ENCODE measurements at places on chromosomes 12 and 14.
A peak's percentile ranks its signal among the peaks of the same experiment; 100 is the strongest.

GRCh38 chr12:53159195-53159839 lies 21.2 kb upstream of the ZNF740 start:
- peak; percentile 4 for DNase-seq

DNA sequence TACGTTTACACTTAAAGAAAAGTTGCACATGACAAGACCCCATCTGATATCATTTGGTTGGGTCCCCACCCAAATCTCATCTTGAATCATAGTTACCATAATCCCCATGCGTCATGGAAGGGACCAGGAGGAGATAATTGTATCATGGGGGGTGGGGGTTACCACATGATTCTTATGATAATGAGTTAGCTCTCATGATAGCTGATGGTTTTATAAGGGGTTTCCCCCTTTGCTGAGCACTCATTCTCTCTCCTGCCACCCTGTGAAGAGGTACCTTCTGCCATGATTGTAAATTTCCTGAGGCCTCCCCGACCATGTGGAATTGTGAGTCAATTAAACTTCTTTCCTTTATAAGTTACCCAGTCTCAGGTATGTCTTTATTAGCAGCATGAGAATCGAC lies 60.3 kb downstream of the PHLDA1 start:
- DNase-seq: no peak

- DNase-seq: no peak
These were observed 26.6 kb upstream of the PNMA1 start for GRCh38 chr14:73740618-73741326.

GRCh38 chr12:104006929-104007328 lies 41.3 kb downstream of the TDG start:
- no peak for DNase-seq

DNA sequence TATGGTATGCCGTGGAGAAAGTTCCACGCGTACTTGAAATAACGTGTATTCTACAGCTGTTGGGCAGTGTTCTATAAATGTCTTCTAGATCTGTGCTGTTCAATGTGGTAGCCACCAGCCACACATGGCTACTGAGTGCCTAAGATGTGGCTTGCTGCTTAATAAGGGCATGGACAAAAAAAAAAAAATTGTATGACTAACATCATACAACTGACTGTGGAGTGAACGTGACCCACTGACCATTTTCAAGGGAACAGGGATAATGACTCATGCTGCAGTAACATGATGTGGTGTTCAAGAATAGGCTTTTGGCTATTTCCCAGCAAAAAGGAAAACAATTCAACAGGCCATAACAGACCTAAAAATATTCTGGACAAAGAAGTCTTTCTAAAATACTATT lies 13.0 kb downstream of the ATG14 start:
- DNase-seq: no peak

DNA sequence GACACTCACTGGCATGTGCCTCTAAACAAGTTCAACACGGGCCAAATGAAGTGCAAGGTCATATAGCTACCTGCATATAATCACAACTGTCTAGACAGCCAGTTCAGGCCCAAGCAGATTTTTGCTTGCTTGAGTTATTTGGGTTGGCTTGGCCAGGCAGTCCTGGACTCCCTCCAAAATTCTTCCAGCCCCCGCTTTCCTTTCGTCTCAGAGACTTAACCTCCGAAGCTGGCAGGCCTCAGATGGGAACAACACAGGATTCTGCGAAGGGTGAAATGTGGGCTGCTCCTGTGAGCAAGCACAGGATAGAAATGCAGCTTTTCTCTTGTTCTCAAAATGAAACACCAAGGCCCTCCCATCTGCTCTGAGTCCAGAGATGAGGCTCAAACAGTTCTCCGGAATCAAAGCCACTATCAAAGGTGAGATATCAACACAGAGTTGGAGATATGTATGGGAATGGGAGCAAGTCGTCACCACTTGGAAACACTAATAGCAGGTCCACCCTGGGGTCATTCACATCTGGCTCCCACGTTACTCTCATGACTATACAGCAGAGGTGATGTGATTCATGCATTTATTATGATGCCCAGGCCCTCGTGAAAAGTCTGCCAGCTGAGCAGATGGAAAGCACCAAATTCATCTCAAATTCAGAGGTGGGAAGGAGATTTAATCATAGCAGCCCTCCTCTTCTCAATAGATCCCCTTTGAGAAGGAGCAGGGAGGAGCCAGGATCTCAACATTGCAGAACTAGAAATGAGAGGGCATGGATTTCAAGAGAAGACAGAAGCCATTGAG lies 389.8 kb downstream of the NUAK1 start:
- DNase-seq: no peak

DNA sequence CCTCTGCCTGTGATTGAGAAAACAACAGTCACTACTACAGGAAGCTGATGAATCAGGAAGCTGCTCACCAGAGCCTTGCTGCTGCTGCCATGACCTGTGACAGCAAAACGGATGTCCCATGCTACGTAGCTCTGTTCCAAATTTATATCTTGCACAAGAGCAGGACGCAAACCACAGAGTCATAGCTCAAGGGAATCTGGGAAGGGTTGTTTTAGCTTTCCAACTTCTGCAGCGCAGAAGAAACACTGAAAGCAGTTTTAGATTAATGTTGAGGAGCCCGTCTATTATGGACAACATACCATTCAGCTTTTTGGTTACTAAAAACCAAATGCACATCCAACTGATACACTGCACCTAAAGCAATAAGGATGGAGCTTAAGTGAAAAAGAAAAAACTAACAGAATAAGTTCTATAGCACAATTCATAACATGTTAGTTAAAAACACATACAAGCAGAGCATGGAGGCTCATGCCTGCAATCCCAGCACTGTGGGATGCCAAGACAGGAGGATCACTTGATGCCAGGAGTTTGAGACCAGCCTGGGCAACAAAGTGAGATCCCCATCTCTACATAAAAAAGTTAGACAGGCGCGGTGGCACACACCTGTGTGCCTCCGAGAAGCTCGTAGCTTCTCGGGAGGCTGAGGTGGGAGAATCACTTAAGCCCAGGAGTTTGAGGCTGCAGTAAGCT lies 1.7 kb upstream of the ANKRD33 start:
- no peak for DNase-seq

GRCh38 chr14:85296456-85297210 lies 233.3 kb upstream of the FLRT2 start:
- DNase-seq: no peak

GRCh38 chr12:93243689-93244513 lies 133.8 kb upstream of the NUDT4 start:
- no peak for DNase-seq

DNA sequence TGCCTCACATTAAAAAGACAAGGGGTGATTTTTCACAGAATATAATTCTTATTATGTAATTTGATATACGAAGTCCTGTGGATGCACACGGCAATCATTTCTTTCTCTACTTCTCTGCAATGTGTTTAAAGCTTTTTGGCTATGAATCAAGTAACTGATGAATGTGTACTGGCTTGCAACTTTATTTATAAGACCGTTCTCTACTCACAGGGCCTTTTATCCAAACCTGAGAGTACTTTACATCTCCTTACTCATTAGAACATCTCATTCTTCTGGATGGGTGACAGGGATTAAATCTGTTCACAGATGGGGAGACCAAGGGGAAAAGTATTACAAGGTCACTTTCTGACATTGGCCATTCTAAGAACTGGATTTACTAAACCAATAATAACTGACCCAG lies 215.8 kb upstream of the DIO2 start:
- no peak for DNase-seq

- DNase-seq: no peak
These were observed 78.1 kb upstream of the GRIN2B start for GRCh38 chr12:14059548-14059947.

DNA sequence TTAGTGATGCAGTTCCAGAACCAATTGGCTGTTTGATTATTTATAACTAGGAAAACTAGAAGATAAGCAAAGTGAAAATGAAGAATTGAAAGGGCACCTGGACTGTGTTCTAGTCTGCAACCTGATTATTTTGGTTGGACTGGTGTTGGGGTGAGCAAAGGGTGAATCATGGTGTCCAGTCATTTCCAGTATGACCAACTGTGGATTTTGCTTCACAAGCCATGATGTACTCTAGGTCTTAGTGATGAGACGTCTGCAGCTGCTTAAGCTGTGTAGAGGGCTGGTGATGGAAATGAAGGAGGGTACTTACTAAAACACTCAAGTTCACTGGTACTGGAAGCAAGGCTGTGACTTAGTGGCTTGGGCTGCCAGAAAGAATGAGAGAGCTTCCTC lies 193.2 kb upstream of the FRMD6 start:
- no peak for DNase-seq

GRCh38 chr14:75979071-75979571 lies 2.7 kb downstream of the TGFB3 start:
- no peak for DNase-seq

DNA sequence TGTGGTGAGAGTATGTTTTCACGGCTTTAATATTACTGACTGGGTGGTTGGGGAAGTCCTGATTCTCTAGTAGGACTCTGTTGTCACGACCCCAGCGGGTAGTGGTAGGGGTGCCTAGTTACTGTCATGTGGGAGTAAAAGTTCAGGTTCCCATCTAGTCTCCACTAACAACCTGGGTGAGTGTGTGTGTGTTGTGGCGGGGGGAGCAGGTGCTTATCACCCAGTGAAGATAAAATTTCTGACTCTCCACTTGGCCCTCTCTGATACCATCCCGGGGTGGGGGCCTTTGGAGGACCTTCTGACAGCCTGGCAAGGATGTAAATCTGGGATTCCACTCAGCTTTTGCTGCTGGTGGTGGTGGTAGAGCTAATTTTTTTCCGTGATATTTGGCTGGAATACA lies 35.4 kb upstream of the GUCY2C start:
- DNase-seq: no peak

DNA sequence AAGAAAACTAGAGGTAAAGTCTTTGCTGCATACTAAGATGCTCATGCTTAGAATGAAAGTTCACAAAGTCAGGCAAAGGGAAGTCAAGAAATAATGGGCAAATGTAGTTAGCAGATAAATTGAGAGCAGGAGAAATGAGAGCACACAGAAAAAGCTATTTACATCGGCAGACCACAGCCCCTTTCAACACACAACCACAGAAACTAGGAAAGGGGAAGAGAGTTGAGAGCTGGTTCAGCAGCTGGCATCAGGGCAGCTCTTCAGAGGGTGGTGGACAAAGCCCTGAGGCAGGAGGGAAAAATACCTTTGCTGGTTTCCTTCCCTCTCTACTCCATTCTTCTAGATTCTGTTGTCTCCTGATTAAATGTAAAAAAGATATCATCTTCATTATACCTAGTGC lies 95.4 kb upstream of the ANO4 start:
- no peak for DNase-seq

DNA sequence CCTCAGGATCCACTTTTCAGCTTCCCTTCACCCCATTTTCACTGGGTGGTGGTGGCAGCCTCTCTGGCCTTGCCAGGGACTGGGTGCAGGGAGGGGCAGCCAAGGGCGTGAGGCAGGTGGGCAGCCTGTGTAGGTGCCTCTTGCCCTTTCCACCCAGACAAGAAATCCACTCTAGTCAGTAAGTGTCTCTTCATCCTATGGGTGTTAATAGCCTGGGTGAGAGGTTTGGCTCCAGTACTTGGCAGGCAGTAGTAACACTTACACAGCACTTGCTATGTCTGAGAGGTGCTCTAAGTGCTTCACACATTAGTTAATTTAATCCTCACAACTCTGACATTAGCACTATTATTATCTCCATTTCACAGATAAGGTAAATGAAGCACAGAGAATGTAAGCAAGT lies 171.9 kb downstream of the EMP1 start:
- no peak for DNase-seq

GRCh38 chr12:51240971-51241370 lies 2.3 kb downstream of the DAZAP2 start:
- no peak for DNase-seq

DNA sequence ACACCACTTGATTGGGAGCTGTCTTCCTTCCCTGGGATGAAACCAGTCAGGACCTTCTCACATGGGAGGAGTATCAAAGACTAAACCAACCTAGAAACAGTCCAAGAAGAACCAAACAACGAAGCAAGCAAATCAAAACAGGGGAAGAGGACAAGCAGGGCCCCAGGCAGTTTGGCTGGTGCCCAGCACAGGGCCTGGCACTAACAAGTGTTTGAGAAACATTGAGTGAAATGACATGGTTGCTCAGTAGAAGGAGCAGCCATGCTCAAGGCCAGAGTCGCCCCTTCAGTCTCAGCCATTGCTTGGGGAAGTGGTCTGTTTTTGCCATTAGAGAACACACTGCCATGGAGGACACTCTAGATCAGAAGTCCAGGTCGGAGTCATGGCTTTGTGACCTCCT lies 323.1 kb downstream of the CACNA1C start:
- DNase-seq: no peak

DNA sequence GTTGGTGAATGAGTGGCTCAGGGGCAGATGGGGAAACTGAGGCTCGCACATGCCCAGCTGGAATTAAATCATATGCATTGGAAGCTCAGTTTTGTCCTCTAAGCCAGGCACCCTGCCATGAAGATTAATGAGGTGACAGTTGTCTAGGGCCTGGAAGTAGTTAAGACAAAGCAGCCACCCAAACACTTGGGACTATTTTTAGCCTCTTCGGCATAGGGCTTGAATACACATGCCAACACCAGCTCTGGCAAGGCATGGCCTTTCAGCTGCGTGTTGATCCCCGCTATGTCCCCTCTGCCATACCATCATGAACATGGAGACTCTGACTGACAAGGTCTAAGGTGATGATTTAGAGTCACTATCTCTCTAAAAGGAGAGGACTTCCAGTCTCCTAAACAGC lies 250.2 kb downstream of the KSR2 start:
- DNase-seq: no peak

DNA sequence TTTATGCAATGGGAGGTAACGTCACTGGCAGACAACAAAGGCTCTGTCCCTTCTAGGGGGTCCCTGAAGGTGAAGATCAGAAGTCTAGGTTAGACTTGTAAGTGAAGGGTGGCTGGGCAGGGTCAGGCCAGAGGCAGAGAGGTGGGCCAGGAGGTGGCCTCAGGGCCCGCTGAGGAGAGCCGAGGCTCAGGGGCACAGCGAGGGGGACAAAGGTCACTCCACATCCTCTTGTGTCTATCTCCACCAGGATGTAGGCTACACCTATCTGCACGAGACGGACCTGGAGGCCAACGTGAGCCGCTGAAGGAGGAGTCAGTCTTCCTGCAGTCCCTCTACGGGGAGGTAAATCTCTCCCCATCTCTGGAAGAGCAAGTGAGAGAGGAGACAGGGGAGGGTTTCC lies 20.3 kb downstream of the KRT85 start:
- no peak for DNase-seq

DNA sequence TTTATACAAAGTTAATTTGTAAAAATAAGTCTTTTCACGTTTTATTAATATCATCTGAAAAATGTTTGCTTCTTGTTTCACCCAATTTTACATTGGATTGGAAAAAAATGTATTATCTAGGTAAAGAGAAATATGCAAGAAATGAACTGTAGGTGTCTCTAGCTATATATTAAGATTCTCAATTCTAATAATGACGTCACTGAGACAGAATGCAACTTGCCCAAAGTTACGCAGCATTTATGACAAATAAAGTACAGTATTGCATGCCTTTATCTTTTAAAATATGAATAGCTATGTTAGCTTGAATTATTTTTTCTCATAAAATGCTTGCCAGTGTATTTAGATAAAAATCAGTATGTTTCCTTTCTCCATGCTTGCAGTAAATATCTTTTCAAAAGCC lies 728.8 kb downstream of the RERGL start:
- DNase-seq: no peak

Measured in nucleus accumbens (tissue), 56 donors.